Activated gamma-delta T cell treated with Interleukin-2 at 50 U/mL for 16 hours (primary cell): ENCODE measurements at places on chromosomes 3 and 15.

- no peak for DNase-seq
Measured at GRCh38 chr3:23547905-23548650, 257.7 kb upstream of the UBE2E1 start.

DNA sequence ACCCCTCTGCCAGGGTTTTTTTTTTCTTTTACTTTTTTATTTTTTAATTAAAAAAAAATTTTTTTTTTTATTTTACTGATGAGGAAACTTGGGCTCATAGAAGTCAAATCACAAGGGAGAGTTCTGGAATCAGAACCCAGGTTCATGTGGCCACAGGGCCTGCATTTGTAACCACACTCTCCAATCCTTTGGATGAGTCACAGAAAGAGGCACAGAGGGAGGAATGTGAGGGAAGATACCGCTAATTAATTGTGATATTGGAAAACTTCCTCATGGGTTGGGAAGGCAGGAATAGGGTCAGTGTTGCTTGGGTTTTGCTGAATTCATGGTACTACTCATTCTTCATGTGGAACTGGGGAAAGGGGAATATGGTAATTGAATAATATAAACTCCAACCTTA lies 132.9 kb upstream of the SLC6A11 start:
- no peak for DNase-seq

DNA sequence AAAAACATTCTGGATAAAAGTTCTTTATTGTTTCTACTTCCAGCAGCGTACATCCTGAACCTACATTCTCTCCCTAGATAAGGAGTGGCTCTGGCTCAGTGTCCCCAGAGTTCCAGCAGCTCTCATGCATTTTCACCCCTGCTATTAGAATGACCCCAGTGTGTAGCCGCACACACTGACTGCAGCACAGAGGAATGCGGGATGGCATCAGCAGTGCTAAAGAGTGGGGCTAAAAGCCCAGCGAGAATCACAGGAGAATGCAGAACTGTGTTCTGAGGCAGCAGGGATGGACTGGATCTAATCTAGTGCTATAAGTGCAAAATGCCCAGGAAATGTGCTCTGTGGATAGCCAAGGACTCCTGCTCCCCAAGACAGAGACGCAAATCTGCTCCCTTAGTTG lies 66.4 kb upstream of the TJP1 start:
- no peak for DNase-seq

DNA sequence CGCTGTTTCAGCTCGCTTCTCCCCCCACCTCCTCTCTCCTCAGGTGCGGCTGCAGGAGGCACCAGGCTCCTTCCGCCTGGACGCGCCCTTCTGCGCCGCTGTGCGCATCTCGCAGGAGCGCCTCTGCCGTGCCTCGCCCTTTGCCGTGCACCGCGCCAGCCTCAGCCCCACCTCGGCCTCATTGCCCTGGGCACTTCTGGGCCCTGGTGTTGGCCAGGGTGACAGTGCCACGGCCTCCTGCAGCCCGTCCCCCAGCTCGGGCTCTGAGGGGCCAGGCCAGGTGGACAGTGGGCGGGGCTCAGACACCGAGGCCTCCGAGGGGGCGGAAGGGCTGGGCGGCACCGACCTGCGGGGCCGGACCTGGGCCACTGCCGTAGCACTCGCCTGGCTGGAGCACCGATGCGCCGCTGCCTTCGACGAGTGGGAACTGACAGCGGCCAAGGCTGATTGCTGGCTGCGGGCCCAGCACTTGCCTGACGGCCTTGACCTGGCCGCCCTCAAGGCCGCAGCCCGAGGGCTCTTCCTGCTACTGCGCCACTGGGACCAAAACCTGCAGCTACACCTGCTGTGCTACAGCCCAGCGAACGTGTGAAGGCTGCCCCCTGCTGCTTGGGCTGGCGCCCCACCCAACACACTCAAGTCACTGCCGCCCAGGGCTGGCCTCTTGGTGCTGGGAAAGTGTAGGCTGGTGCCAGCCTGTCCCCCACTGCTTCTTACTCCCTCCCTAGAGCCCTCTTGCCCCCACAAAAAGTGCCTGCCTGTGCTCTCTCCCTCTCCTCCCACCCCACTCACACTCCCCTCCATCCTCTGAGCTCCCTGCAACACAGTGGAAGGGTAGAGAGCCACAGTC lies 7.1 kb downstream of the ALG3 start:
- DNase-seq = no peak

GRCh38 chr15:62047282-62047827 lies 12.9 kb downstream of the VPS13C start:
- no peak for DNase-seq

- DNase-seq = no peak
Measured at GRCh38 chr15:75820206-75820605, 23.0 kb upstream of the UBE2Q2 start.

GRCh38 chr3:194661946-194662345 lies 10.0 kb downstream of the LSG1 start:
- no peak for DNase-seq
